D721Med (cell line): ENCODE measurements at places on chromosomes 3 and 15.

GRCh38 chr3:186099178-186099577 lies 9.7 kb downstream of the ETV5 start:
- no peak for DNase-seq

DNA sequence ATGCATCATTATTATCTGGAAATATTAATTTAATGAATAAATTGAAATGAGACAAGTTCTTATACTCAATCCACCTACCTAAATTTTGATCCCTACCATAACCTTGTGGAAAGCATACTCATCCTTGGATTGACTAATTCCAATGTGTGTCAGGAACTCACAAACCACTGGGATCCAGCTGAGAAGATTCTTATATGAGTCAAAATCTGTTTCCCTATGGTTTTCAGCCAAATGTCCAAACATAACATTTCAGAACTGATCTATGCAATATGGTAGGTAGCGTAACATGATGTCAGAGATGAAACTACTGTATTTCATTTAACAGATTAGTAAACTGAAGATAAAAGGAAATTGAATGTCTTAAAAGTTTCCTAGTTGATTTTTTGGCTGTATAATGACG lies 250.0 kb downstream of the PLOD2 start:
- DNase-seq, result no peak

DNA sequence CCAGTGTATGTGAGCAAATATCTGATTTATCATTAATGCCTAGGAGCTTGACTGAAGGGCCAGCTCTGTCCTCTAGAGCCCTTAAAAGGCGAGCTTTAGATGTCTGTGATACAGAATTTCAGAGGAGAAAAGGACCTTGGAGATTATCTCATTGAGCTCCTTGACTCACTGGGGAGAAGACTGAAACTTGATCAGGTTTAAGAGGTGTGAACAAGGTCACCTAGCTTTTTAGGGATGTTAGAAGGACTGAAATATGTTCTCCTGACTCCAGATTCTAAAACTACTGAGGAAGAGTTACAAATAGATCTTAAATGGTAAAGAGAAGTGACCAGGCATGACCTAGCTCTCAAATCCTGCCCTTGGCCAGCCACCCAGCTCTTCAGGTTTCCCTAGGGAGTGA lies 193.7 kb upstream of the BHLHE40 start:
- DNase-seq, result no peak

DNA sequence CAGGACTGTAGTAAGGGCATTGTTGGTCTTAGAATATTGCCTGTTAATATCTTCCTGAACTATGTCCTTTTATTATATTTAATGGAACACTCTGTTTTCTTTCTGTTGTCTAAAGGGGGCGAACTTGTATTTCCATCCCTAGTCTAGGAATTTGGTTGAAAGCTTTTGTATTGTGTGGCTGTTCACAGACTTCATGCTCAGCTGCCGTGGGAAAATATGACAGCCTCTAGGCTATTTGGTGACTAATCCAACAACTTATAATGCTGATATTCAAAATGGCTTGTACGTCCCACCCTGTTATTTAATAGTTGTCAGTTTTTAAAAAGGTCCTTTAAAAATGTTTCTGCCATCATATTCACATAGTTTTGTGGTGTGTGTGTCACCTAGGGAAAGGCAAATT lies 202.6 kb downstream of the KLHL25 start:
- no peak for DNase-seq

GRCh38 chr15:98402486-98402885 lies 245.9 kb upstream of the IGF1R start:
- no peak for DNase-seq

DNA sequence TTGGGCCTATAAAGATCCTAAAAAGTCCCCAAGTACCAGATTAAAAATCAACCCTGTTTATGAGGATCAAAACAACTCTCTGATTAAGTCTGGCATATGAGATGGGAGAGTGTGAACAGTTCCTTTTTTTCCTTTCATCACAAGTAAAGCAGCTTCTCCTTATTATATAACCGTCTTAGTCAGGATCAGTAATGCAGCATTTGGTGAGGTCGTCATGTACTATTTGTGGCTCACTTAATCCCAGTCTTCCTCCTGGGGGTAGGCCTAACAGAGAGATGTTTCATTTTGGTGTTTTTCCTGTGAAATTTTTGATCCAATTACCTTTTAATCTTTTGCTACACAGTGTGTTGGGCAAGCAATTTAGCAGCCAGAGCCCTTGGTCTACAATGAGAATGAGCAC lies 333.1 kb upstream of the KCNMB2 start:
- no peak for DNase-seq

GRCh38 chr3:184298759-184299487 lies at the start of gene PSMD2:
PSMD2 (plus strand) TSS chr3:184299241; CDS start chr3:184299267, 26 bp downstream.
- DNase-seq, result peak; percentile 84

GRCh38 chr3:197516517-197516889 lies 39.3 kb downstream of the BDH1 start:
- peak; percentile 13 for DNase-seq

- DNase-seq, result no peak
Observed at GRCh38 chr15:52682200-52682599, 3.0 kb upstream of the ATOSA start.

- DNase-seq, result no peak
Observed at GRCh38 chr3:175640958-175641357, 781.8 kb downstream of the NAALADL2 start.

GRCh38 chr15:54681584-54681983 lies 515.2 kb downstream of the RSL24D1 start:
- DNase-seq, result no peak

DNA sequence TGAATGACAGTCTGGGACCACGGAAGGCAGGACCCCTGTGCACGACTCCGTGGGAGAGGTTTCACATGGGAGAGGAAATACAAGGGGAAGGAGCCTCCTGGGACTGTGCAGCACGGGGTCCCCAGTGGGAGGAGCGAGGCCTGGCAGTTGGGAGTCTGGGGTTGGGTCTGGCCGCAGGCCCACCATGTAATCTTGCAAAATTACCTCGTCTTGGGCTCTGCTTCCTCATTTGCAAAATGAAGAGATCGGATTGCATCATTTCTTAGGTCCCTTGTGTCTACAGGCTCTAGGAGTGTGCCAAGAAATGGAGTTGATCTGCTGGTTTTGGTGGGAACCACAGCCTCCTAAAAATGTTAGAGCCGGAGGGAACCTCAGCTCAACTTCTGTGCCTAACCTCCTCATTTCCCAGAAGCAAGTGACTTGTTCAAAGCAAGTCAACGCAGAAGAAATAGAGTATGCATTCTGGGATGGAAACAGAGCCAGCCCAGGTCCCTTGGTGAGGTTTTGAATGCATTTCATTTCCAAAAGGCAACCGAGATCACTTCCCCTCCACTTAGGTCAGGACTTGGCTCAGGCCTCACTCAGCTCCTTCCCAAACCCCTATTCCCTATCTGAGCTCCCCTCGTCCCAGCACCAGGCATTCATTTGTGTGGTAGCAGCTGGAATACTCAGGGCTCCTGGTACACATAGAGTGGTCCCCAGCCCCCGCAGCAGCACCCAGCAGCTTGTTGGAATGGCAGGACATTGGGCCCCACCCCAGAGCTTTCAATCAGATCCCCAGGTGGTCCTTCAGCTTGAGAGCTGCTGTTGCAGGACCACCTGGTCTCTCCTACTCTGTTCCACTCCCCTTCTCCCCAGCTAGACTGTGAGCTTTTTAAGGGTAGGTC lies 267.7 kb downstream of the XXYLT1 start:
- DNase-seq, result no peak

- no peak for DNase-seq
Observed at GRCh38 chr15:63198371-63199250, 9.2 kb downstream of the RAB8B start.

DNA sequence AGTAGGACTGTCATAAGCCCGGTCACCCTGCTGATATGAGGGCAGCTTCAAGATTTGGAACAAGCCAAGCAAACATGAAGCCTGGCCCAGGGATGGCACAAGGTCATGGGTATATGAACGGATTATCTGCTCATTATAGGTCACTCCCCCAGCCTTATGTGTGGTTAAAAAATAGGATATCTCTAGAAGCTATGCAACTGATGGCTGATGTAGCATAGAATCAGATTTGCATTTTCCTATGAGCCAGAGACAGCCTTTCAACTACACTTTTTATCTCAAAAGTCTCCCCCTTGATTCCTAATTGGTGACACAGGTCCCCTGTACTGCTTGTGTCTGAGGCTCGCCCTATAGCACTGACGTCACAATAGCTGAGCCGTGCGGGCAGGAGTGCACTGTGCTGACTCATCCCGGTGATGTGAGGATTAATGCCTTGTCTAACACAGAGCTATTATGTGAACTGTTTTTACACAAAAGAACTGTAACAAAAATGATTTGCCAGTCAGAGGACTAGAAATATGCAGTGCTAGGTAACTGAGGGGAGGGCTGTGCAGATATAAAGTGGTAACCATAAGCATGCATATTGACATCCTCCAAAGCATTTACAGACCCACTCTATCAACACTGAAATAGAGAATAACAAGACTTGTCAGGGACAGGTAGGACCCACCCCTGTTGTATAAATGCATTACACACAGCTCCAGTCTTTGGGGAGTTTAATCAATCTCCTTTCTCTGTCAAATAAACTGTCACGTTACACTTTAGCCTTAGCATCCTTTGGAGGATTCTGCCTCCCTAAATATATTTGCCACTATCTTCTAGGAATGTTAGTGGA lies 204.9 kb downstream of the TIGIT start:
- DNase-seq, result no peak

GRCh38 chr3:10164546-10165393 lies at the start of gene IRAK2:
IRAK2 (plus strand) TSS chr3:10164919; CDS start chr3:10164955, 36 bp downstream.
- DNase-seq, result peak; percentile 78

DNA sequence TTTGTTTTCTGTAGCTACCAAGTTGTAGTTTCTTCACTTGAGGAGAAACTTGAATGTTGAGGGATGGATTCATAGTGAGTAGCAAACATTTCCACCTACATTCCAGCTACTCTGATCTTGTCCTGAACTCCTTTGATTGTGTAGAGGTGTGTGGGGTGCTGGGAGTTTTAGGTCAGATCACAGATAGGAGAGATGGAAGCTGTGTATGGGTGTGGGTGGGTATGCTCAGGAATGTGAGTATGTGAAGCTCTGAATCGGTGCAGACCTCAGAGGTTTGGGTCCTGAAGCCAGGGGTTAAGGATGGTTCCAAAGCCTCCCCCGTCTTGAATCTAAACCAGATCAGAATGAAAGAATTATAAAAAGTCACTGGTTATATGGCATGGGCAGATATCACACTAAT lies 52.6 kb upstream of the VILL start:
- no peak for DNase-seq

DNA sequence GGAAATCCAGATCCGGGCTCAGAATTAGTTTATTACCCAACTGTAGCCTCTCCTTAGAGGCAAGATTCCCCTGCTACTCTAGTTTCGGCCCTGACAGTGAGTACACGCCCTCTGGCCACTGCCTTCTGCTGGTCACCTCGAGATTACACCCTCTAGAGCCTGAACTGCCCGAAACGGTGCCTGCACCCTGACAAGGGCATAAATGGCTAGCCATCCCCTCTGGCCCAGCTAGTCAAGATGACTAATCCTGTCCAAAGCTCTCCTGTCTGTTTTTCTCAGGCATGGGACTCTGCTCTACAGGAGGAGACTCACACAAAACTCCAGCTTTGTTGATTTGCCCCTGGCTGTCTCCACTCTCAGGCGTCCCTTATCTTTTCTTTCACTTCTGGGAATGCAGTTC lies 150.5 kb upstream of the UBE2E2 start:
- DNase-seq, result no peak

DNA sequence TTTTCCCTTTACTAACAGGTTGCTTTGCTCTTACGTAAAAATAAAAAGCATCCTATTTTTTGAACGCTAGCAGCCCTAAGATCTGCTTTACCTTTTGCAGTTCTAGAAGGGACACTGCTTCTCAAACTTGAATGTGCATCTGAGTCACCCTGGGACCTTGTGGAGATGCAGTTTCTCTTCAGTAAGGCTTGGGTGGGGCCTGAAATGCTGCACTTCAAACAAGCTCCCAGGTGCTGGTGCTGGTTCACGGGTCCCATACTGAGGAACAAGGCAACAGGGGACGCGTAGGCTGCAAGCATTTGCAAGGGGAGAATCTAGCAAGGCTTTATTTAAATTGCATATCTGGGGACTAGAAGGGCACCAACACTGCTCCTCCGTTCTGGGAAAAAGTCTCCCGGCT lies 30.0 kb downstream of the MB21D2 start:
- no peak for DNase-seq

- DNase-seq, result no peak
Observed at GRCh38 chr3:8793242-8793641, 23.8 kb upstream of the OXTR start.

GRCh38 chr3:109563149-109563548 lies 225.8 kb upstream of the DPPA4 start:
- DNase-seq, result no peak

DNA sequence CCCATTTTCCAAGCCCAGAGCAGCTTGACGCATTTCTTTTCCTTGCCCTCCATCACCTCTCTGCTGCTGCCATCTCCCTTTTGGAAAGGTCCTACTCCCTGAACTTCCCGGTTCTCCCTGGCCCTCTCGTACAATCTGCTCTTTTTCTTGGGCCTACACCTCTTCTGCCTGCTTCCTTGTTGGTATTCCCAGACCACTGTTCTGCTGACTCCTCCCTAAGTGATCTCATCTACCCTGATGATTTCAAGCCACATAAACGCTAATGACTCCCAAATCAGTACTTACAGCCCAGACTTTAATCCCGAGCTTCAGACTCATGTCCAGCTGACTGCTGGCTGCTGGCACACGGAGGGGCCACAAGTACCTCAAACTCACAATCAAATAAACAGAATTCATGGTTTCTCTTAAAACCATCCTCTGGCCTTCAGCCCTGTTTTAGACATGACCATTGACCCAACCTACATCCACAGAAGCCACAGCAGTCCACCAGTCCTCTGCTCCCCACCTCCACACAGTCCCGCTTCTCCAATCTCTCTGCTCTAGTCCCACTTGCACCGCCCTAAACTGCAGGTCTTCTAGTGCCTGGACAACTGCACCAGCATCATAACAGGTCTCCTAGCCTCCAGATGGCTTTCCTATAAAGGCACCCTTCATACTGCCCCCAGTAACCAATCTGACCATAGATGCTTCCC lies 57.6 kb downstream of the AAGAB start:
- no peak for DNase-seq

GRCh38 chr3:129938140-129938930 lies 36.2 kb upstream of the TRH start:
- DNase-seq, result no peak

GRCh38 chr3:157953565-157953964 lies 152.7 kb downstream of the SHOX2 start:
- no peak for DNase-seq

GRCh38 chr15:45110256-45110820 lies 3.6 kb downstream of the DUOX2 start:
- no peak for DNase-seq

- no peak for DNase-seq
Observed at GRCh38 chr15:46854564-46854963, 862.7 kb upstream of the SEMA6D start.

DNA sequence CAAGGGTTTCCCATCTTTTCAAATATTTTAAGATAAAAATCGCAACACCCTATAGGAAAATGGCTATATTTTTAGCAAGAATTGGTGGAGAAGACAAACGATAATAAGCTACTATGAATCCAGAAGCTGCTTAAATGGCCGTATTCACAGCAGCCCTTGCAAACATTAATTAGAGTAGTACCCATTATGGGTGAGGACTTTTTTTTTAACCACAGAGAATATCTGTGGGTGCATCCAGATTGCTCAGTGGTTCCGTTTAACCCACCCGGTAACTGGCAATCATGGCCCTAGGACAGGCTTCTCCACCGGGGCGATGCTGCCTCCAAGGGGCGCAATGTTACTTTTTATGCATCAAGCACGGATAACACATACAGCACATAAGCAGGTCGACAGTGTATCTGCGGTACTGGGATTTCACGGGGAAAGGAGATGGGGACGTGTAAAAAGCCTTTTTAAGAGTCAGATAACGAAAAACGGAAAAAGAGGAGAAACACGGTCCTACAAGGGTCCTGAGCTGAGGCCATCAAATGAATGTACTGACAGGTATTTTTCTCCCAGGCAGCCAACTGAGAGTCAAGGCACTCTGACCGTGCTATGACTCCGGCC lies 968 bp upstream of the TMEM266 start:
- no peak for DNase-seq
